ENCODE measurements at places on chromosomes 11 and 22. TPM values are rescaled to one million over a fixed set of nuclear protein-coding genes. Genes with fewer than 3 reads are reported as not detected.

DNA sequence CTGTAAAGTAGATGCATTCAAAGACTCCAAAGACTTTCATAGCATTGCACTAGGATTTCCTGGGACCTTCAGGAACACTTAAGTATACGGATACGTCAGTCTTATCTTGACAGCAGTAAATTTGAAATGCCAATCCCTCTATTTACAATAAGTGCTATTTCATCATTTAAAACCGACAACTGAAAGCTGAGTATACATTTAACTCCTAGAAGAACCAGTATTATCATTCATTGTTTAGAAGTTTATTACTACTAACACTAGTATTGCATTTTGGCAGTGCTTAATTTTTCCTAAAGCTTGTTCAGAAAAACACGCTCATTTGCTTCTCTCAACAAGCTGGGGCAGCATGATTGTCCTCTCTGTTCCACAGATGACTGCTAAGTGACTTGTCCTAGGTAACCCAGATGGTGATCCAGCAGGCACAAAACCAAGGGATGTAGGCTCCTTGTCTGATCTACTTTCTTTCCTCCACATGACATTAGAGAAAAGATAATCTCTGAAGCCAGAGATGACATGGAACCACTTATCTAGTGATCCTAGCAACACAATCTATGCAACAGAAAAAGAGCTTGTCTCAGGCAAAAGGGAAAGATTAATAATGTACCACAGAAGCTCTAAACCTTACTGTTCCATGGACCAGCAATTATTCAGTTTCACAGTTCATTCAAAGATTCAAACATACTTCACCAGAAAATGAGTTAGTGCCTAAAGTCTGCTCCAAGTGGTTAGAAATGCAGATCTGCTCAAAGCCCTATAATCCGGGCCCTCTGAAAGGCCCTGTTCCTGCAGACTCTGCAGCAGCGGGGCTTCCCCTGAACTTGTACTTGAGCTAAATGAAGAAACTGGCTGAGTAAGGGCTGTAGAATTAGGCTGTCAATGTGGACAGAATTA lies 5.2 kb downstream of the MAML2 start:
- peak; percentile 24 for DNase-seq

GRCh38 chr11:134417871-134418840 lies 6.1 kb upstream of the B3GAT1 start:
- no peak for DNase-seq

DNA sequence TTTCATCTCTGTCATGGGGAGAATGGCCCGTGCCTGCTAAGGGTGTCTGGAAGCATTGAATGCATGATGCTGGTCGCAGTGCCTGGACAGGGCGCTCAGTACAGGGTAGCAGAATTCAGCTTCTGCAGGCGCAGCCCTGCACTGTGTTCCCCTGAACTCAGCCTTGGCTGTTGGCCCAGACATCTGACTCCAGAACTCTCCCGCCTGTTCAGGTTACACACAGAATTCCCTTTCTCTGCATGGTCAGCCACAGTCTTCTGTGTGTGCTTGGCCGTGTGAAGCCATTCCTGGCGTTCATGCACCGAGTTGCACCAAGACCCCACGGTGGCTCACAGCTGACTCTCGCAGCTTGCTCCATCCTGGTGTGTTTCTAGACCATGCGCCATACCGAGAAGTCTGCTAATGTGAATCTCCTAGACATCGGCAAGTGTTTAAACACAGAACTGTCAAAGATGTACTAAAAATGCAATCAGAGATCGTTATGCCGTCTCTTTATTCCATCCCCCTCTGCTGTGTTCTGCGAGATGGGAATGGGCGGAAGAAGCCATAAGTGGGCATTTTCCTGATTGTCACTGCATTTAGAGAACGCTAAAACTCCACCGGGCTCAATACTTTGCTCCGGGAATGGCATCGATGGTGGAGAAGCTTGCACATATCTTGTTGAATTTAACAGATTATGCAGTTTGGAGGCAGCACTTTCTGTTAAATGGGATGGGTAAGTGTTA lies 55.6 kb downstream of the MPPED1 start:
- no peak for DNase-seq

DNA sequence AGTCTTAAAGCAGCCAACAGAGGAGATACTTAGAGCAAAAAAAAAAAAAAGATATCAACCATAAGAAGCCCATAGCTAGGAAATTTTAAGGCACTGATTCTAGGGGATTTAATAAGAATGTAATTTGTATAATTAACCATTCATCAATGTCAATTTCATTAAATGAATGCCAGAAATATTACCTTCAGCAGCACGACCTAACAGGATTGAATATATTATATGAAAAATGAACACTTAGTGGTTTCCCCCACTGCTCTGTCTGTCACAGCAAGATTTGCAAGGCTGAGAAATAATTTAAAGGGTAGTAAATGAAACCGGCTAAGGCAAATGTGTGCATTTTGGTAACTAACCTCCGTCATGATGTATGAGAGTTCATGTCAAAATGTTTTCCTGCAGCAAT lies 319.9 kb downstream of the KIRREL3 start:
- DNase-seq: no peak

- no peak for DNase-seq
Measured at GRCh38 chr11:64687204-64687603, 35.8 kb downstream of the NRXN2 start.

DNA sequence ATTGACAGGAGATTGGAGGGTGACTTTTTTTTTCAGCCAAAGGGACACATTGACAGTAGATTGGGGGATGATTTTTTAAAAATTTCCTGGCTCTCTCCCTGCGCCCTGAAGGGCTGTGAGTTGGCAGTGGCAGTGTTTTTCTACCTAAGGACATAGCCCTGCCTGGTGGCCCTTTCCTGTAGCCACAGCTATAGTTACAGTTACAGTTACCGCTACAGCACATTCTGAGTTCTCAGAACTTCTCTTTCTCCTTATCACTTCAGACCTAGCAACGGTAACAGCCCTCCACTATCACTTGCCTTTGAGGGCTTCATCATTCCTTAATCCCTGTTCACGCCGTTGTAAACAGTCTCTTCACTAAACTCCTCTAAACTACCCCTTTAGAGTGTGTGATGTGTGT lies 684 bp downstream of the MRGPRX2 start:
- DNase-seq: no peak

DNA sequence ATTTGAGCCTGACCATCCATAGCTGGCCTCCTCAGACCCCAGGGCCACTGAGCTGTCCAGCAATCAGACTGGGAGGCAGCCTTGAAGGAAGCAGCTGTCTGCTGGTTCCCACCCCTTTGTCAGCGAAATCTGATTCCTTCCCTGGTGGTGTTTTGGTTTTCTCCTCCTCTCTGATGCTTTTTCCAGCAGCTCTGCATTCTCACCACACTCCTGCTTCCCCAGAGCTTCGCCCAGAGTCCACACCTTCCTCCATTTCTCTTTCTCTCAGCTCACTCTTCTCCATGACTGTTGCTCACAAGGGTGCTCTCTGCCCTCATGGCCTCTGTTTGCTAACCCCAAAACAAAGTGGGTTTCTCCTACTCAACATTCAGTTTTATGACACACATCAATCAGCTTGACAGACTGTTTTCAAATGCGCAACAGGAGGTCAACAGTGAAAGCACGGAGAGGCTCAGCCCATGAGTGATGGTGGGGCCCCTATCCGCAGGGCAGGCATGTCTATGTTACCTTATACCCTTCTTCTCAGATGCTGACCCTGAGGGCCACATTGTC lies 130.6 kb upstream of the MTNR1B start:
- DNase-seq: no peak

- DNase-seq: no peak
Measured at GRCh38 chr11:8365216-8365941, 101.7 kb upstream of the LMO1 start.

- DNase-seq: no peak
Measured at GRCh38 chr11:23723861-23724260, 773.0 kb upstream of the LUZP2 start.

DNA sequence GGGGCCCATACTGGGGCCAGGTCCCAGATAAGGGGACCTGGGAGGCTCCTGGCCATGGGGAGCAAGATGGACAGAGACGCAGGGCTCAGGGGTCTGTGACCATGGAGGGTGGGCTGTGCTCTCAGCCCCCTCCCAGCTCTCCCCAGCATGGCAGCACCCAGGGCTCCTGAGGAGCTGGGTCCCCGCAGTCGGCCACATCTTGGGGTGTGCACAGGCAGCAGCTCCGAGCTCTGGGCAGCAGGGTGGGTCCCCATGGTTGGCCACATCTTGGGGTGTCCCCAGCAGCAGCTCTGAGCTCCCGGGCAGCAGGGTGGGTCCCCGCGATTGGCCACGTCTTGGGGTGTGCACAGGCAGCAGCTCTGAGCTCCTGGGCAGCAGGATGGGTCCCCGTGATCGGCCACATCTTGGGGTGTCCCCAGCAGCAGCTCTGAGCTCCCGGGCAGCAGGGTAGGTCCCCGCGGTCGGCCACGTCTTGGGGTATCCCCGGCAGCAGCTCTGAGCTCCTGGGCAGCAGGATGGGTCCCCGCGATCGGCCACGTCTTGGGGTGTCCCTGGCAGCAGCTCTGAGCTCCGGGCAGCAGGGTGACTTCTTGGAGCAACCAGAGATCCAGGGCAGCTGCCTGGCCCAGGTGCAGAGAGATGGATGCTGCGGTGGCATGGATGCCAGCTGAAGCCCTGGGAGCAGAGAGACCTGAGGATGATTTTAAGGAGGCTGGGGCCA lies 18.3 kb upstream of the MUC5B start:
- DNase-seq: peak; percentile 9

DNA sequence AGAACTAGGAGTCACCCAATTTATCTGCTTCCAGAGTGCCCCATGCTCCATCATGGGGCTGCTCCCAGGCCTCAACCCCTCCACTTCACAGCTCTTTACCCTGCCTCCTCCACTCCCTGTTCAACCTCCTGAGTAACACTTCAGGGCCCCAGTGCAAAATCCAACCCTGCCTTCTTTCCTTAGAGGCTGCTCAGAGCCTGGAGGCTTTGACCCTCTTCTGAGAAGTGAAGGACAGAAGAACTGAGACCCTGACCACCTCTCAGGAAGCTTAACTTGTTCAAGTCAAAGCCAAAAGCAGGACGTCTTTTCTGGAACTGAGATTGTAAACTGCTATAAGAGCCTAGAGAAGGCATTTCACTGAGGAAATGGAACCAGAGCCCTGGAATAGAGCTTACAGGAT lies 15.5 kb downstream of the EIF3F start:
- no peak for DNase-seq

GRCh38 chr11:72860010-72860409 lies 45.8 kb downstream of the ATG16L2 start:
- no peak for DNase-seq

DNA sequence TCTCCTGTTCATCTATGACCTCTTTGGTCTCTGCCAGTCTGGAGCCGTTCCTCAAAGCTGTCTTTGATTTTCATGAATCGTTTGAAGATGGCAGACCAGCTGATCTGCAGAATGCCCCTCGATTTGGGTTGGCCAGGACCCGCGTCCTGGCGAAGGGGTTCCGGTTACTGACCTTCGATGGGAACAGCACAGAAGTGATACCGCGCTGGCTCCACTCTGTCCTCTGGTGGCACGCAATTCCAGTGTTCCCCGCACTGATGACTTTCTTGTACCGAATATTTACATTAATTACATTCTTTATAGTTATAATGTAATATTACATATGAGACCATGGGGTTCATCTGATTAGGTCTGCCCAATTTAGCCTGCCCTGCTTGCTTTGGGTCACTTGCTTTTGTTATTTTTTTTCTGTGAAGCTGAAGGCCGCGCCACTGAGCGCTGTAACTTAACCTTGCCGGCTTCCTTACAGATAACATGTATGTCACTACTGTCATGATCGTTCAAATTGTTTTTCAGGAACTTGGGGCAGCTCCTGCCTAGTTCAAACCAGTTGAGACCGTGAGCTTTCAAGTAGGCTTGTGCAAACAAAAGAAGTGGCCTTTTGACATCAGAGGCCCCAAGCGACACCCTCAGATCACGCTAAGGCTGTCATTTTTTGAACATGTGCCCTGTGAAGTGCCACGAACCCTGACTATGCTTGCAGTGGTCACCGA lies 4.1 kb upstream of the USP18 start:
- no peak for DNase-seq

DNA sequence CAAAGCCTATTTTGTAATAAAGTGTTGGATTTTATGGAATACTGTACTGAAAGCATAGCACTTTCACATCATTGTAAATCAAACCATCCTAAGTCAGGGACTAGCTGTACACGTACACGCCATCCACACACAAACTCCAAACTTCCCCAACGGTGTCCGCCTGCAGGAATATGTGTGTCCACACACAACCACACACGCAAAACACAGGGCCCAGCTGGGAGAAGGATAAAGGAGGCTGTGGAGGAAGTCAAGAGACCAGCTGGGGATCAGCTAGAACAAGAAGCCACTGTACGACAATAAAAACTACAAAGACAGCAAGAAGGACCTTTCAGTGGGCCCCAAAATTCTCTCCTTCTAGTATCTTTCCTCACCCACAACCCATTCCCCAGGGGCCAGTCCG lies 1.6 kb downstream of the TRIM29 start:
- DNase-seq: no peak

DNA sequence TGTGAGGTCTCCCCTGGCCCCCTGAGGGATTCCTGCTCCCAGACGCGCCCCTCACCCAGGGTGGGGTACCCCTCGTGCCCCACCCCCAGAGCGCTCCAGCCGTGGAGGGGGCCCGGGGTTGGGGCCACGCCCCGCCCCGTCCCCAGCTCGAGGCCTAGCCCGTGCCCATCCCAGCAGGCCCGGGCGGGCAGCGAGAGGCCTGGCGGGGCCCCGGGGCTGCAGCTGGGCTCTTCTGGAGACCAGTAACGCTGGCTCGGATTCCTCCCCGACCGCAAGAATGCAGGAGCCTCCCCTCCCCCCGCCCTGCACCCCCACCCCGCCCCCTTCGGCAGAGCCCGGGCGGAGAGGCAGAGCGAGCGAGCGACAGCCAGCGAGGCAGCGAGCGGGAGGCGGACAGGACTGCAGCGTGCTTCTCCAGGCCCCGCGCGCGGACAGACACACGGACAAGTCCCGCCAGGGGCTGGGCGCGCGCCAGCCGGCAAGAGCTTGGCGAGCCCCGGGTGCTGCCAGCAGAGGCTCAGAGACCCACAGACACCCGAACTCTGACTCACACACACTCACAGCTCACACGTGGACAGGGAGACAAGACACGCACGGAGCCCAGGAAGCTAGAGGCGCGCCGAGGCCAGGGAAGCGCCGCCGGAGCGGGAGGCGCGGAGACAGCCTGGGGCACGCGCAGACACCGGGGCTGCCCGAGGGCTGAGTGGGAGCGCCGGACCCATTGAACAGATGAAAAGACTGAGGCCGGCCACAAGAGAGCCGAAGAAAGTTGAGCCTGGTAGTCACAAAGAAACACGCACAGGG lies 15.2 kb downstream of the BCL9L start:
- peak; percentile 84 for DNase-seq

PAMR1 gene
- 23.4 TPM for total RNA-seq

PPP1CA gene
- total RNA-seq: 94.1 TPM

SAA1 gene
- 552 TPM for total RNA-seq

BIRC2 gene
- 34.2 TPM for total RNA-seq

ST14 gene
- total RNA-seq: 1.5 TPM

SLC22A9 gene
- total RNA-seq: not detected

TECTA gene
- 4.2 TPM for total RNA-seq

C22orf42 gene
- total RNA-seq: not detected

NCR3LG1 gene
- 1.9 TPM for total RNA-seq

CELF1 gene
- total RNA-seq: 81.9 TPM

SEC14L2 gene
- 5.7 TPM for total RNA-seq

MPZL3 gene
- 1.0 TPM for total RNA-seq

LYVE1 gene
- total RNA-seq: 250 TPM

AMOTL1 gene
- total RNA-seq: 60.6 TPM

MFRP gene
- not detected for total RNA-seq
